ENCODE measurements at places on chromosomes 6 and 20.

DNA sequence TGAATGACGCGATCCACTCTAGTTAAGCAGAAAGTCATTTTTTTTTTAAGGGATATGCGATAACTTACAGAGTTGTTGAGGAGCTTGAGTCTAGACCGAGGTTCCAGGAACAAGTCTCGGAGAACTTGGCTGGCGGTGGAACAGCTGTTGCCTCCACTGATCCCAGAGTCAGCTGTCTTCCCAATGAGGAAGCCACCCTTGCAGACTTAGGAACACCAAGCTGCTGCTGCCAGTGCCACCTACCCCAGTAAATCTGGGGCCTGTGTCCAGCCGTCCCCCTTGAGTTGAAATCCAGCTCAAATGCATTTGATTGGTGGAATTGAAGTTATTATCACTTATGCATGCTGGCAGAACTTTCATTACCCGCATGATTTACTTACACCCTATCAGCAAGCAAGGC lies 6.7 kb downstream of the PFDN4 start:
- no peak for DNase-seq

- no peak for DNase-seq
Observed at GRCh38 chr6:76681781-76682180, 609.3 kb upstream of the IMPG1 start.

DNA sequence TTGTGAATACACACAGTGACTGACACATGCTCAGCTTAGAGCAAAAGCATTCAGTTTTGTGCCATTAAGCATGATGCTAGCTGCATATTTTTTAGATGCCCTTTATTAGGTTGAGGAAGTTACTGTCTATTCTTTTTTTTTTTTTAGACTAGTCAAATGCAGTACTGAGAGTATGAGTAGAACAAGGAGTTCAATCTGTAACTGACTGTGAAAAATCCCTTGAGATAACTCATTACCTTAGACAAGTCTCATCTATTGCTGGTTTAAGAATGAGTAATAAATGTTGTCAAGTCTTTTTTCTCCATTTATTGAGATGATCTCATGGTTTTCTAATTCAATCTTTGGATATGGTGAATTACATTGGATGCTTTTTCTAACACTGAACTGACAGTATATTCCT lies 23.2 kb downstream of the AHI1 start:
- DNase-seq: no peak

DNA sequence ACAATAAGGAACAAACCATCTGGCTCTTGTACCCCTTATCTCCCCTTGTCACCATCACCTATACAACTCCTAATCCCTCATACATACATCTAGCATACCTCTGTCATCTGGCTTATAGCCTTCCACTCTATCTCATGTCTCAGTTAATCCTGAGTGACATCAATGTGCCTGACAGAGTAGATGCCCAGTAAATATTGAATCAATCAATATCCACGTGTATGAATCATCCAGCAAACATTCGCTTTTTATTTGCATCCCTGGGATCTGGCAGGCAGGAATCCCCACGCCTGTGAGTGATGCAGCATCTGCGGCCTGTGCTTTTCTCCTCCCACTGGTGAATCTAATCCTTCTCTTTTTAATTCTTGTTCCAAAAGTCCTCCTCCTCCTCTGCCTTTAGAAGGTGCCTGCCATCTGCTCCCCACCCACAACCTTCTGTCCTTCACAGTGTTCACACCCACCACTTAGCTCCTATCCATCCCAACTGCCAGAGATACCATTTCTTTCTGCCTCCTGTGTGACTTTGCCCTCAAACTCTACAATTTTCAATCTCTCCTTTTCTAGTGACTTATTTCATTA lies 37.6 kb downstream of the ZNF391 start:
- no peak for DNase-seq

DNA sequence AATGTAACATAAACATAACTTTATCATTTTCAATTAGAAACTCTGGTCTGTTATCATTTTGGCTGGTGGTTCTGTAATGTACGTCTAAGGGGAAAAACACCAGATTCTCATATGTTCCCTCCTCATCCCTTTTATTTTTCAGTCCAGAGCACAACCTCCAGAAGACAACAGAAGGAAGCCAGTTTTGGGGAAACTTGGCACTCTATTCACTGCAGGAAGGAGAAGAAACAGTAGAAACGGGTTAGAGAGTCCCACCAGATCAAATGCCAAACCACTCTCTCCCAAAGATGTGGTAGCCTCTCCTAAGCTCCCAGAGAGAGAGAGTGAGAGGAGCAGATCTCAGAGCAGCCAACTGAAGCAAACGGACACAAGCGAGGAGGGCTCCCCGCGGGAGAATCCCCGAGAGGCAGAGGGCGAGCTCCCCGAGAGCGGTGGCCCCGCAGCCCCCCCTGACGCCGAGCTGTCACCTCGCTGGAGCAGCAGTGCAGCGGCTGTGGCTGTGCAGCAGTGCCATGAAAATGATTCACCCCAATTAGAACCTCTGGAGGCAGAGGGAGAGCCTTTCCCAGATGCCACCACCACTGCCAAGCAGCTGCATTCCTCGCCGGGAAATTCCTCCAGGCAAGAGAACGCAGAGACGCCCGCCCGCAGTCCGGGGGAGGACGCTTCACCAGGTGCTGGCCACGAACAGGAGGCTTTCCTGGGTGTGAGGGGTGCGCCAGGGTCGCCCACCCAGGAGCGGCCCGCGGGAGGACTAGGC lies 117.8 kb downstream of the RTN4IP1 start:
- no peak for DNase-seq

DNA sequence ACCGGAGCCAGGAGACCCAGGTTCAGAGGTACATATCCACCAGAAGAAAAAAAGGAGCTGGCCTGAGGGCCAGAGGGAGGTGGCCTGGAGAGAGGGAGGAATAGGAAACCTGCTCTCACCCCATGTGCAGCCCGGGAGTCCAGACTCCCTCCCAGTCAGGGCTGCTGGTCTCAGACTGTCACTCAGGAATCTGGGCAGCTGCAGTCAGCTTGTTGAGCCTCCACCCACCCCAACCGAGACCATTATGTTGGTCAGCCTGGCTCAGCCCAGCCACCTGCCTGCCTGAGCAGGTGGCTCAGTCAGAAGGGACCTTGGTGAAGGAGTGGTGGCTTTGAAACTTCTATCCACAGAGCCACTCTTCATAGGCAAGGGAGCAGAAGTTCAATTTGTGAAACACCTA lies 53.3 kb upstream of the EPB41L1 start:
- no peak for DNase-seq

DNA sequence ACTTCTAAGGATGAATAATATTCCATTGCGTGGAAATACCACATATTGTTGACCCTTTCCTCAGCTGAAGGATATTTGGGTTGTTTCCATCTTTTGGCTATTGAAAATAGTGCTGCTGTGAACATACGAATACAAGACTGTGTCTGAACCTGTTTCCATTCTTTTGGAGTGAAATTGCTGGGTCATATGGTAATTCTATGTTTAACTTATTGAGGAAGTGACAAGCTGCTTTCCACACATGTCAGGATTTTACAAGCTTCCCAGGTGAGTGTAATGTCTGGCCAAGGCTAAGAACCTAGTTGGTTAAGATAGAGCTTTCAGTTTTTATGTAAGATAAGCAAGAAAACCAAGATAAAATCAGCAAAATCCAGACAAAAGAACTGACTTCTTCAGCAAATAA lies 48.8 kb downstream of the PPP1R3G start:
- DNase-seq: no peak

DNA sequence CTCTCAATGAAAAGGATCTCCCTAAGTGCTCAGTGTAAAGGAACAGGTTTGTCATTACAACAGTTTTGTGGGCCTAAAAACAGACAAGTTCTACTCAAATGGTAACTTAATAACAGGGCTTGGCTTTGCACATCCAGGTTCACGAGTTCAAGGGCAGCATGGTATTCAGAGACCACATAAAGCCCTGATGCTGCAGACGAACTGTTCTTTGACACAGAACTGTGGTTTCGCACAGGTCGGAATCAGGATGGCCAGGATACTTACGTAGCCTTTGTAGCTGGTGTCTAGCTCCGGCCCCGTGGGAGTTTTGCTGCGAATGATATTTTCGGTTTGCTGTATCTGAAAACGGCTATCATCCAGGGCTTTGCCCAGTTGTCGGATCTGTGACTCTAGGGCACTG lies 335.9 kb downstream of the ESR1 start:
- DNase-seq: no peak

- no peak for DNase-seq
Observed at GRCh38 chr20:58224097-58224496, 4.4 kb downstream of the ANKRD60 start.

- no peak for DNase-seq
Observed at GRCh38 chr6:122330315-122330714, 69.1 kb upstream of the HSF2 start.

DNA sequence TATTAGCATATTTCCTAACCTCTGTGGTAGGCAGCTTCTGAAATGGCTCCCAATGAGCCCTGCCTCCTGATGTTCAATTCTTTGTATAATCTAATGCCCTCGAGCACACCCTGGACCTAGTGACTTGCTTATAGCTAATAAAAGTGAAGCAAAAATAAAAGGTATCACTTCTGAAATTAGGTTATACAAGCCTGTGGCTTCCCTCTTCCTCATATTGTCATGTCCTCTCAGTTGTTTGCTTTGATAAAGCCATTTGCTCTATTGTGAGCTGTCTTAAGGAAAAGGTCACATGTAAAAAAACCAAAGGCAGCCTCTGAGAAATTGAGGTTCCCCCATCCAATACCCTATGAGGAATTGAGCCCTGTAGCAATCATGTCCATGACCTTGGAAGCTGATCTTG lies 442.1 kb upstream of the ADGRB3 start:
- DNase-seq: no peak

- DNase-seq: no peak
Observed at GRCh38 chr20:37558779-37559178, 31.1 kb upstream of the BLCAP start.

GRCh38 chr20:19582782-19583181 lies 175.3 kb upstream of the RIN2 start:
- DNase-seq: no peak

GRCh38 chr6:81624453-81624852 lies 128.0 kb downstream of the TENT5A start:
- DNase-seq: no peak

DNA sequence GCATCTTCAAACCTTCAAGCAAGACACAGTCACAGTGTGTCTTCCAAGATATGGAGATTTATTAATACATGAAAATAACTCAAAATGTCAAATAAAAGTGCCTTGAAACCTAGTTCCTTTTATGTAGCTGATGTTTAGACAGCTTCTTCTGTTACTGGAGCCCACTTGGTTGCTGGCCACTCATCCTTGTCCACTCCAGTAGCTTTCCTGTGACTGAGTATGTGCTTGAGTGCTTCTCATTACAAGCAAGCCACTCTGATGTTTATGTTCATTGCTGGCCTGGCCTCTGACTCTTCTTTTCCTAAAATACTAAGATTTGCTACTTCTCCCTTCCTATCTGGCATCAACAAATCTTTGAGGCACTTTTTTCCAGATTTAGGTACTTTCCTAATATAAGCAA lies 545.2 kb upstream of the MAN1A1 start:
- no peak for DNase-seq

DNA sequence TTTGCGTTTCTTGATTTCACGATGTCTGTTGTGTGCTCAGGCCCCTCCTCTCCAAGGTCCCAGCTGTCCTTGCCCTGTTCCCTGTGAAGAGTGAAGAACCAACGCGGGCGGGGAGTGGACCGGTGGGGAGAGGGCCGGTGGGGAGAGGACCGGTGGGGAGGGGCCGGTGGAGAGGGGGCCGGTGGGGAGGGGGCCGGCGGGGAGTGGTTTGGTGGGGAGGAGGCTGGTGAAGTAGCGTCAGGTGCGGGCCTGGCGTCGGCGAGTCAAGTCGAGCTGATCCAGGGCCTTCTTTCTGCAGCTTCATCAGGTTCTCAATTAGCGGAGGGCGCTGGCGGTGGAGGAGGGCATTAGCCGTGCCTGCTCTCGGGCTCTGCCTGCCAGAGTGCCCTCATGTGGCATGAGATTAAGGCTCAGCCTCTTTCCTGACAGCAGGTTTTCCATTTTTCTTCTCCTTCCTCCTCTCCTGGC lies 21.2 kb upstream of the BHLHE23 start:
- no peak for DNase-seq

GRCh38 chr6:130934848-130935585 lies 107.8 kb downstream of the SMLR1 start:
- DNase-seq: no peak

DNA sequence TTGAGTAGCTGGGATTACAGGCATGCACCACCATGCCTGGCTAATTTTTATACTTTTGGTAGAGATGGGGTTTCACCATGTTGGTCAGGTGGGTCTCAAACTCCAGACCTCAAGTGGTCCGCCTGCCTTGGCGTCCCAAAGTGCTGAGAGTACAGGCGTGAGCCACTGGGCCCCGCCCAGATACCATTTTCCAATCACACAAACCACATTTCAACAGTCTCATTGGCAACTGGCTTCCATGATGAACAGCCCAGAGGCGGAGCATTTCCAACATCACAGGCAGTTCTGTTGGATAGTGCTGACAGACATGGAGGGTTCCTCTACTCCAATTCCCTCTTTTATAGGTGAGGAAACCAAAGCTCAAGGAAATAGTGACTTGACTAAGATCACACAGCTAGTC lies 43.9 kb upstream of the PLCB4 start:
- DNase-seq: no peak

DNA sequence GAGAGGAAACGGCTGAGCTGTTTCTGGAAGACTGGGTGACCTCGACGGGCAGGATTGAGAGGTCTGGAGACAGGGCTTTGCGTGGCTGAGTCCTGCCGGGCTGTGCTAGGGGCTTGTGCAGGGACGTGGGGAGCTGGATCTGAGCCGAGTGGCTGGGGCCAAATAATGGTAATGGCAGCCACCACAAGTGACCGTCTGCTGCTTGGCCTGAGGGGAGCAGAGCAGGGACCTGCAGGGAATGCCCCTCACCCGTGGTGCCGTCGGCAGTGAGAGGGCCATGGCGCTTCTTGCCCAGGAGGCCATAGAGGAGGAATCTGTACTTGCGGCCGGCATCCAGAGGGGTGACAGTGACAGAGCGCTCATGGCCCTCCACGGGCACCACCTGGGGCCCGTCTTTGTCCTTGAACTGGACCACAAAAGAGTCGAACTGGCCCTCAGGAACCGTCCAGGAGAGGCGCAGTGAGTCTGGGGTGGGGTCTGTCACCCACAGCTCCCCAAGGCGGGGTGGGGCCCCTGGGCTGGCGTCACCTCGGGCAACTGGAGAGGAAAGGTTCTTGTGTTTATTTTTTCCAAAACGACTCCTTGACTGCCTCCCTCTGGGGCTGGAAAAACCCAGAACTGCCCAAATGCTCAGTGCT lies 31.8 kb downstream of the CYP21A2 start:
- no peak for DNase-seq
